ENCODE measurements at places on chromosomes 7 and 10. TPM values are rescaled to one million over a fixed set of nuclear protein-coding genes. Genes with fewer than 3 reads are reported as not detected.

Gene LIPJ
- not detected for total RNA-seq

Gene C7orf57
- total RNA-seq: not detected

Gene ZNF438
- 24.2 TPM for total RNA-seq

Gene ZMYND11
- 58.3 TPM for total RNA-seq

Gene LRRC18
- not detected for total RNA-seq

Gene TEX36
- not detected for total RNA-seq

Gene MRLN
- total RNA-seq: 352 TPM

Gene TAS2R5
- not detected for total RNA-seq

Gene CUX1
- 55.4 TPM for total RNA-seq

Measured in gastrocnemius medialis (tissue), 4 donors.